Caki2 (cell line): ENCODE measurements at places on chromosomes 2 and 18. TPM values are rescaled to one million over a fixed set of nuclear protein-coding genes. Genes with fewer than 3 reads are reported as not detected.
A peak's percentile ranks its signal among the peaks of the same experiment; 100 is the strongest.

Gene EFHD1
- total RNA-seq: 0.57 TPM in 1 of 2 replicates, not detected in the other

GRCh38 chr18:2969695-2970094 lies 43.2 kb downstream of the LPIN2 start:
- DNase-seq: no peak

Gene EFEMP1
- total RNA-seq: 10.0 TPM in 2 replicates

Gene HSBP1L1
- total RNA-seq: 7.7 and 20.6 TPM in 2 replicates

GRCh38 chr18:10230072-10230471 lies 224.4 kb upstream of the APCDD1 start:
- DNase-seq: peak; percentile 67

DNA sequence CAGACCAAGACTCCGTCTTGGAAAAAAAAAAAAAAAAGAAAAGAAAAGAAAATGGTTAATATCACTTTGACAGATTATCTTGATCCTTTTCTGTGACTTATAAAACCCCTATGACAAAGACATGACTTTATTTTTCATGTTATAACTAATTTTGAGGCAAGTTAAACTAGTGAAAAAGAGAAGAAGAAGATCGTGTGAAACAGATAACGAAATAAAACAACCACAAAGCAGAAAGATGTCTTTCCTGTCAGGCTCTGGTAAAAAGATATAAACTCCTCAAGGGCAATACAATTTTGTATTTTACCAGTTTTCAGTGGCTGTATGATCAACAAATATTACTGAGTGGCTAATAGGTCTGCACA lies 13.4 kb upstream of the RBMS1 start:
- no peak for DNase-seq

GRCh38 chr2:69565431-69565839 lies 78.1 kb downstream of the AAK1 start:
- peak; percentile 39 for DNase-seq

DNA sequence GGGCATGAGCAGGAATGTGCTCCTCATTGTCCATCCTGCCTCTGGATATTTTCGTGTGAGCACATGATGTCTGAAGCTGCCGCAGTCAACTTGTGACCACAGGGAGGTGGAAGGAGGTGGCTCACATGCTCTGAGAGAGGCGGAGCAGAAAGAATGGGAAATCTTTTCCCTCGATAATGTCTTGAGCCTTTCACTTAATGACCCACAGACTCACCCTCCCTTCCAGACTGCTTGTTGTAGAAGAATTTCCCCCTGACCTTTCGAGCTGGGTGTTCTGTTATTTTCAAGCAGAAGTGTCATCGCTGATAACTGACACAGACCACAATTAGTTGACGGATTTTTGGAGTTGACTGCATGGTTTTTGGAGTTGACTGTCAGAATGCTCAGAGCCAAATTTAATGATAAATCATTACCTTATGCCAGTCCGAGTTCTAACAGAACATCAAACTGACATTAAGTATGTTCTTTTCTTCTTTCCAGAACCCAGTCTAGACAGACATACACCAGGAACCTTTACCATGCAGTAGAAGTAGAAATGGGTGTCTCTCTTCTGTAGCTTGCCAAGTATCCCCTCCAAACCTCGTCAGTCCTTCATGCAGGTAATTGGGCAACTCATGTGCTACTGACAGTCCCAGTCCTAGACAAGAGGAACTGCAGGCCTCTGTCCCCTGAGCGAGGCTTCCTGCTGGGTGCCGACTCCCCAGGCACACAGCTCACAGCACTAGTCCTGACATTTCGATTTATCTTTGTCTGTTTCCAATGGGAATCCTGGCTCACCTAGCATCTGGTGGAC lies 29.4 kb upstream of the RTTN start:
- DNase-seq: no peak

Gene KLHL41
- total RNA-seq: not detected in 2 replicates

DNA sequence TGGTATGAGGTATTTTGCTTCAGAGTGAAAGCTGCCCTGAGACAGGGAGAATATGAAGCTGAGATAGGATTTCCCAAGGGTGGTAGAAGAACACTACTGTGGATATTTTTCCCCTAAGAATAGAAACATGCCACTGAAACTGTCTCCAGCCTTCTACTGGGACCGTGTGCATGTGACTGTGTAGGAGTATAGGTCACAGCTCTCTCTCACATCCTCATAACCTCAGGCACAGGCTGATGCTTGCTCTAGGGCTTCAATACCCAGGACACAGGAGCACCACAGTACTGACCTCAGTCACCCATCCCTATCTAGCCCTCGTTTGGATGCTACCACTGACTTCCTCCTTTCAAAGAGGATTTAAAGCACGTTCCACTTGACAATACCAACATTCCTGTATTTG lies 67.2 kb downstream of the REV1 start:
- no peak for DNase-seq

- no peak for DNase-seq
Observed at GRCh38 chr2:236888794-236889780, 196.6 kb upstream of the COPS8 start.

DNA sequence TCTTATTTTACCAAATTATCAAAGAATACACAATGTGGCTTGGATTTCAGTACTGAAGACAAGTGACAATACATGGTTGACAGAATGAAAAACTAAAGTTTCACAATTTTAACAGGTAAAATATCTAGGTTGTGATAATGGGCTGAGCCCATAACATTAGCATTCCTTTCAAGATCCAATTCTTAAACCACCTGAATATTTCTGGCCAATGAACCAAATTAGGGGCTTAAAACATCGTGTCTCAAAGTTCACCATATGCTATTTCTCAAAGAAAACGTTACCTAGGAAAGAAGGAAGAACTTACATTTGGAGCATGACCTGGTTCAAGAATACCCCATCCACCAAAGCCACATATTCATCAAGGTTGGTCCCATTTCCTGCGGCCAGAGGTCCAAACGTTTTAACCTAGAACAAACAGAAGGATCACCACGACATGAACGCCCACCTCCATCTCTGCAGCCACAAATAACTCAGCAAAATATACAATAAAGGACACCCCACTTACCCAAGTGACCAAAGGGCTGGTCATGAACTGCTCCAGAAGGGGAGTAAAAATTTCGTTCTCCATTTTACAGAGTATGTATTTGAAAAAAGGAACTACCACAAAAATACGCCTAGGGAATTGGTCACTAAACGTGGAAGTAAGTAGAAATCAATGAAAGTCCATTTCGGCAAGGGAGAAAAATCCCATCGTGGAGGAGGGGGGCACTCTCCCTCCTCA lies 984 bp downstream of the CCDC88A start:
- DNase-seq: no peak

DNA sequence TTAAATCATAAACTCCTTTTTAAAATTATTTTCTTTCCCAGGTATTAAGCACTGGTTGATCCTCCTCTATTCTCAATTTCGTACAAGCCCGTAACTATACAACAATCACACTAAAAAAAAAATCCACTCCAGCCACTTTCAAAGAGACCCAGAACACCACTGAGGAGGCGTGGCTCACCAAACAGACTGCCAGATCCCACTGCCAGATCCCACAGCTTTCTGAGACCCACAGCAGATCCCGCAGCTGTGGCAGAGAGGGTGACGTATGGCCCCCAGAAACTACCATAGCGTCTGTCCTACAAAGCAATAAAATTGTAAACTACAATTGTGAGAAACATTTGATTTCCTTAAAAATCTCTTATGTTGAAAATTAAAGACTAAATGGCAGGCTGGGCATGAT lies 230.7 kb upstream of the PXDN start:
- no peak for DNase-seq

Gene PSTPIP2
- total RNA-seq: not detected in 2 replicates

- DNase-seq: no peak
Observed at GRCh38 chr2:36123995-36124394, 231.6 kb upstream of the CRIM1 start.

- no peak for DNase-seq
Observed at GRCh38 chr18:10953672-10954071, 195.7 kb downstream of the PIEZO2 start.

DNA sequence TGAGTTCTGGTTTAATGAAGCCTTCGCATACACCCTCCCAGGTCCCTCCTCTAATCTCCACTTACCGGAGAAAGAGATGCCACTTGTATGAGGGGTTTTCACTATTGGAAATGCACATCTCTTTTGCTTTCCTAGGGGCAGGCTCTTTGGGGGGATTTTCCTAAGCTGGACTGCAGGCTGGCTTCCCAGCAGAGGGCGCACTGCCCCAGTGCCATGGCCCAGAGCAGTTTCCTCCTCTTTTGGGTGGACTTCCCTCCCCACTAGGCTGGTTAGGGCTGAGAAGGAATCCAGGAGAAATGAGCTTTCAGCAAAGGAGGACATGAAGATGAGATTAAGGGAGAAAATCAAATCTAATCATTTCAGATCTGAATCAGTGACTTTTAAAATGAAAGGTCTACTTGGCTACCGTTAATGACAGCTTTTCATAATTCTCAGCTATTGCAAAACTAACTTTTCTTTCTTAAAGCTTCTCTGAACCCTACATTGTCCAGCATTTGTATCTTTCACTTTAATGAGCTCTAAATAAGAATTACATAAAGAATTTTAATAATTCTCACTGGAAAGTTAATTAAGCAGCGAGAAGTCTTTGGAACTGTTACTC lies 784.1 kb upstream of the FANCL start:
- DNase-seq: peak; percentile 16

- no peak for DNase-seq
Observed at GRCh38 chr2:102269200-102269524, 42.2 kb upstream of the IL1RL1 start.

GRCh38 chr2:38602136-38602731 lies 494 bp downstream of the HNRNPLL start:
- no peak for DNase-seq

DNA sequence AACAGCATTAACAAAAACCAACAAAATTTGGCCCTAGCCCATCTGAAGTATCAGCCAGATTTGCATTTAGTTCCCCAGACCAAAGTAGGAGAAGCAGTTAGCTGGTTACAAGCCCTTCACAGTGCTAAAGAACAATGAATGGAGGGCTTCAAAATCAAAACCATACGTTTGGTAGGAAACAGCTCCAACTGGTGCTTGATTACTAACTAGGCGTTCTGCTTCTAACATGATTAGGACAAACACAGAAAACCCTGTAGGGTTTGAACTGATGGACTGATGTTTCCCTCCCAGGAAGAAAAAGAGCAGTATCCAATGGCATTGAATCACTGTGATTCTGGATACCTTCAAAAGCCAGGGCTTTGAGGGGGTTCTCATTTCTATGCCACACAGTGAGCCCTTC lies 20.5 kb upstream of the STAT4 start:
- no peak for DNase-seq

- no peak for DNase-seq
Observed at GRCh38 chr18:24019641-24020331, 5.2 kb downstream of the TTC39C start.

- DNase-seq: no peak
Observed at GRCh38 chr2:2640371-2640770, 309.3 kb upstream of the MYT1L start.

- no peak for DNase-seq
Observed at GRCh38 chr2:14804902-14805301, 172.4 kb downstream of the LRATD1 start.

Gene KLHL14
- total RNA-seq: 1.6 and 2.2 TPM in 2 replicates

GRCh38 chr2:48207851-48208250 lies 301.6 kb upstream of the FBXO11 start:
- DNase-seq: no peak

GRCh38 chr2:216657980-216658379 lies 24.8 kb downstream of the IGFBP2 start:
- no peak for DNase-seq

DNA sequence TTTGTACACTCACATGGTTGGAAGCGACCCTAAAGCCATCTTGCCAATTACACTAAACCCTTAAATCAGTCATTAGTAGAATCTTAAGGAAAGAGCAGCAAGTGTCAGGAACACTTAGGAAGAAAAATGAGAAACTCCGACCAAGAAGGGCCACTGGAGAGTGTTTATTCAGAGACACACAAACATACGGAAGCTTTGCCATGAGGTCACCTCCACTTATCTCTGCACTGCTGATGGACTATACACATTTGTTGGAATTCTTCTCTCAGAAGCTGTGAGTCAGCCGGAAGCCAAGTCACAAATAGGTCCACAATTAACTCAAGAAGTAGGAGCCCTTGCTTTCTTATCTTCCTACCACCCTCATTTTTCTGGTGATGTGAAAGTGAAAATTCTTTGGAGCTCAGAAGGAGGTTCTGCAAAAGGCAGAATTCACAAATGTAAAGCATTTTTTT lies 21.6 kb downstream of the BMP10 start:
- DNase-seq: no peak

Gene TEKT4
- not detected in 2 replicates for total RNA-seq

DNA sequence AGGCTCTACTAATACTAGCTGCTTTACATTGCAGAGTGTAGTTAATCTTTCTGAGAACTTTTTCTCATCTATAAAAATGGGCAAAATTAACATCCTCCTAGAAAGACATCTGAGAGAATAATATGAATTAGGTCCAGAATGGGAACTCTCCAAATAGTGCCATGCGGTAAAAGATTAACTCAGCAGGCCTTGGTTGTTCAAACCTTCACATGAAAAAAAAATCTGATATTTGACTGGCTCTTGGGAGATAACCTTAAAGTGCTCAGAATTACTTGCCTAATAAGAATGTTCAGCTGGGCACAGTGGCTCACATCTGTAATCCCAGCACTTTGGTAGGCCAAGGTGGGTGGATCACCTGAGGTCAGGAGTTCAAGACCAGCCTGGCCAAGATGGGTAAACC lies 5.5 kb upstream of the CXXC1 start:
- DNase-seq: no peak

- no peak for DNase-seq
Observed at GRCh38 chr18:64330161-64330560, 181.3 kb upstream of the LINC00305 start.

- DNase-seq: no peak
Observed at GRCh38 chr2:30780776-30781330, 26.4 kb downstream of the CAPN13 start.

Gene GKN2
- not detected in 2 replicates for total RNA-seq

Gene LRRFIP1
- total RNA-seq: 10.9 and 14.4 TPM in 2 replicates

Gene ALS2
- 18.0 and 19.0 TPM in 2 replicates for total RNA-seq

Gene ANKRD30BL
- not detected in 2 replicates for total RNA-seq

Gene SCN1A
- 0.03 TPM in 1 of 2 replicates, not detected in the other for total RNA-seq

Gene NYAP2
- total RNA-seq: not detected in 2 replicates

DNA sequence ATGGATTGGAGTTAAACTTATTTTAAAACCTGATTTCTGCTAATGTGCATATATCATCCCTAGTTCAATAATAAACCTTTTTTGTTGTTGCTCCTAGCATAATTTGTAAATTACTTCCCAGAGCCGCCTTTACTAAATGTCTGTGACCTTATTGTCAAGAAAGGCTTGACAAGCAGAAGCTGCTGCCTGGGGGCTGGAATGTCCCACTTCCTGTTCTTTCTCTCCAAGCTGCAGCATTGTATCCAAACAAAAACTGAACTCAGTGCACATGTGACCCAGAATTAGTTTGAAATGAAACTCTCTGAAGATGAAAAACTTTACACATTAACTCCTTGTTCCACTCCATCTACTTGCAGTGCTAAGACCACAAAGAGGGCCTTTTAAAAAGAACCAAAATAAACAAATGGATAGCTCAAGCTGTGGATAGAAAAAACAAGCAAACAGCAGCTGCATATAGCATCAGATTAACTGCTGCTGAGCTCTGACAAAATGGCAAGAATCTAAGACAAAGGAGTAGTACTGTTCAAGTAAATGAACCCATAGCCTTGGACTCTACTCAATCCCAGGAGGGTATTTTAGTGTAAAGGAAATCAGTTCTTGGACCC lies 99.8 kb upstream of the NEUROD1 start:
- peak; percentile 94 for DNase-seq
